Stimulated activated CD8-positive, alpha-beta memory T cell treated with anti-CD3 and anti-CD28 coated beads, Interleukin-15, amount 100 ng/mL, for 4 hours (primary cell): ENCODE measurements at places on chromosomes 7 and 10.

DNA sequence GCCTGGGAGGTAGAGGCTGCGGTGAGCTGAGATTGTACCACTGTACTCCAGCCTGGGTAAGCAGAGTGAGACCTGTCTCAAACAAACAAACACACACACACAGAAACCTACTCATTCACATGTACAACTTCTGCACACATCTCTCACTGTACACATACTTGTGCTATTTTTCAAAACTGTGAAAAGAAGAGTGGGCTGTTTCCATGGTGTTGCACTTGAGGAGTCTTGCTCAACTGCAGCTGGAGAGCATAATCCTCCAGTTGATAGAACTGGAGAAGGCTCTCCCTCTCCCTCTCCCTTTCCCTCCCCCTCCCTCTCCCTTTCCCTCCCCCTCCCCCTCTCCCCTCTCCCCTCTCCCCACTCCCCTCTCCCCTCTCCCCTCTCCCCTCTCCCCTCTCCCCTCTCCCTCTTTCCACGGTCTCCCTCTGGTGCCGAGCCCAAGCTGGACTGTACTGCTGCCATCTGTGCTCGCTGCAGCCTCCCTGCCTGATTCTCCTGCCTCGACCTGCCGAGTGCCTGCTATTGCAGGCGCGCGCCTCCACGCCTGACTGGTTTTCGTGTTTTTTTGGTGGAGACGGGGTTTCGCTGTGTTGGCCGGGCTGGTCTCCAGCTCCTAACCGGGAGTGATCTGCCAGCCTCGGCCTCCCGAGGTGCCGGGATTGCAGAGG lies 43.7 kb upstream of the DLD start:
- DNase-seq, result no peak

- DNase-seq, result no peak
Measured at GRCh38 chr7:116575853-116576252, 51.0 kb downstream of the CAV1 start.

DNA sequence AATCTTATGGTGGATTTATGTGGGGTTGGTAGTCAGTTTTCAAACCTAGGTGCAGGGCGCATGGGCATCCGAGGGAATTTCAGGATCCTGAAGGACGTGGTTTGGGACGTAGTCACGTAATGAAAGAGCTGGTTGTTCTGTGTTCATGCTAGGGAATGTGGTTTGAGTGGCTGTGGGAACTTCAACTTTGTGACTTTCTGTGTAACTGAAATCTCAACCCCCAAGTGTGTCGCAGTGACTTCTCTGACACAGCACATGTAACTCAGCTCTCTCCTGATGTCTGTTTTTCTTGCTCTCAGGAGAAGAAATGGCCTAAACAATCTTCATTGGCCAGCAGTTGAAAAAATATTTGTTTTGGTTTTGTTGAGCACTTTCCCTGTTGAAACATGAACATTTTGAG lies 199.0 kb downstream of the PTEN start:
- no peak for DNase-seq

DNA sequence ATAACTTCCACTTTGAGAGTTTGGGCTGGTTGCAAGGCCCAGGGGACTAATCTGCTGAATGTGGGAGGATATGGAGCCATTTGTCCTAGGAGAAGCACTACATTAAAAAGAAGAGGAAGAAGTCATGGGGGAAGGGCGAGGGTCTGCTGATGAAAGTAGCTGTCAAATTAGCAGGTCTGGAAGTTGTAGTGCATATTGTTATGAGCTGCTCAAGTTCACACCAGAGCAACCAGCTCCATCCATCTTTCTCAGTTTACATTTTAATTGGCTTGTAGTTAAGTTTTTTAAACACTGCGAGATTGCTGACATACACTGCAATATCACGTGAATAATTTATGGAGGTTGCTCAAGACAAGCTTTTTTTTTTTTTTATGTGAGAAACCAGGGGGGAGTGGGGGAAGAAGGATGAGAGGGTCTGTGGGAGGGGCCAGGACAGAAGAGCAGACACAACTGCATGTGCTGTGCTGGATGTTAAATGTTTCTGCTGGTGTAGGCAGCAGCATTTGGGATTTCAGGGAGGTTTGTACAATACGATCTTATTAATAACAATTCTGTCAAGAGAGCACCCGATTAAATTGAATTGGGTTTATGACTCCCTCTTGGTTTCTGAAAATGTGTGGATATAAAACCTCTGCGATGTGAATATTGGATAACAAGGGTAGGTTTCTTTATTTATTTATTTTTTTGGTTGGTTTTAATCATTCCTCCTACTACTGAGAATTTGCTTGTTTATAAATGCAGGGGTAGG lies 759.0 kb upstream of the GALNT17 start:
- DNase-seq, result no peak

DNA sequence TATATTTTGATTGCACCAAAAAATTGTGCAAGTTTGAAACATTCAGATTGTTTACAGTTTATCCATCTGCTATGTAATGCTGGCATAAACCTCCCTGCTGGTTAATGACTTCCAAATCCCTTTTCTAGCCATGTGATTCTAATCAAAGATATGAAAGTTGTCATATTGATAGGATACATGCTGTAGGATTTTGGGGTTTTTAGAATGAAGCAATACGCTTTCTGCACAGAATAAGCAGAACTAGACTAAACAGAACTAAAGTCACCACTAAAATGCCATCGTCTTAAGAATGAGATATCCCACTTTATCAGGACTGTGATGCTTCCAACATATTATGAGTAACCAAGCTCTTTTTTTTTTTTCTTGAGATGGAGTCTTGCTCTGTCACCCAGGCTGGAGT lies 856 bp downstream of the SSMEM1 start:
- no peak for DNase-seq

- no peak for DNase-seq
Measured at GRCh38 chr7:16233517-16233916, 187.8 kb downstream of the CRPPA start.

DNA sequence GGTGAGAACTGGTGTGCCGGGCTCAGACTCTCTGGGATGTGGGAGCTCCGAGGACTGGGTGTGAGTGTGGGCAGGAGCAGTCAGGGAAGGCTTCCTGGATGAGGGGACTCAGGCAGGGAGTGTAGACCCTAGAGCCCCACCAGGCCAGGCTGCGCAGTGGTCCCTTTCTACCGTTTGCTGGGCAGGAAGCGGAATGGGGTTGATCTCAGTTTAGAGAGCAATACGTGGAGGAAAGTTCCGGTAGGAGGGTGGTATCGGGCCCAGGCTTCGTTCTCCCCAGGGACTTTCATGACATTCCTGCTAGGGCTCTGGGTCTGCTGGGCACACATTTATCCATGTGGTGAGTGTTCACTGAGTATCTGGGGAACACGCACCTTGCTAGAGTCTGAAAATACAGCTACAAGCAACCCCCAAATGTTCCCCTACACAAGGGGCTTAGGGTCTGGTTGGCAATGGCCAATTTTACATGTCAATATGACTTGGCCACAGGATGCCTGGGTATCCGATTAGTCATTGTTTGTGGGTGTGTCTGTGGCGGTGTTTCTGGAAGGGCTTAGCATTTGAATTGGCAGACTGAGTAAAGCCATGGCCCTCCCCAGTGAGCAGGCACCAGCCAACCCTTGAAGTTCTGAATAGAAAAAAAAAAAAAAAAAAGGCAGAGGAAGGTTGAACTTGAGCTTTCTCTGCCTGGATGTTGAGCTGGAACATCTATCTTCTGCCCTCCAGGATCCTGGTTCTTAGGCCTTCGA lies 20.8 kb downstream of the GHRHR start:
- DNase-seq, result no peak

- DNase-seq, result no peak
Measured at GRCh38 chr10:67666416-67667034, 29.5 kb downstream of the CTNNA3 start.

- no peak for DNase-seq
Measured at GRCh38 chr10:34126371-34127151, 688.5 kb downstream of the PARD3 start.
